ENCODE measurements at places on chromosomes 2 and 18. TPM values are rescaled to one million over a fixed set of nuclear protein-coding genes. Genes with fewer than 3 reads are reported as not detected.

DNA sequence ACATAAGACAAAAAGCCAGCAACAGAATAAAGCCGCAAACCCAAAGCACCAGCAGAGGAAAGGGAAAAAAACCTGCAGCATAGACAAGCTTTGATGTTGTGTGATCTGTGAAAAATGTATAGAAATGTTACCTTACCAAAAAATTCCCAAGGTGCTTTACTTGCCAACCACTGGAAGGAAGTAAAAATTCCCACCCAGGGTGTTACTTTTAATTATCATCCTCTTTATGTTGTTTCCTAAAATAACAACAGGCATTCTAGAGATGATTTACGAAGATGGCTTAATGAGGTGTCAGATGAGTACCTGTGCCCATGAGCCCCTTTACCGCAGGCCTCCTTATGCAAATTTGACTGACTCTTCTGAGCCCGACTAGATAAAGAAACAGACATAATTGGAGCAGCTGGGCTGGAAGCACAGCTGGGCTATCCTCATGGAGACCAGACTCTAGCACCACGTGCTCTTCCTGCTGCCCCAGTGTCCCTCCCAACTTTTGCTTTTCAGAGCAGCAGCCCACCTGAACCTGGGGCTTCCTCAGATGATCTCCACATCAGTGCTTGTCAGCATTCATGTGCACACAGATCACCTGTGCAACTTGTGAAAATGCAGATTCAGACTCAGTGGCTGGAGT is 41.5 kb downstream of the SRSF7 start:
- DNase-seq, result no peak

GRCh38 chr18:6221602-6222014 is 193.1 kb downstream of the L3MBTL4 start:
- no peak for DNase-seq

The XDH gene
- total RNA-seq, result 1.6 TPM

The ECEL1 gene
- not detected for total RNA-seq

DNA sequence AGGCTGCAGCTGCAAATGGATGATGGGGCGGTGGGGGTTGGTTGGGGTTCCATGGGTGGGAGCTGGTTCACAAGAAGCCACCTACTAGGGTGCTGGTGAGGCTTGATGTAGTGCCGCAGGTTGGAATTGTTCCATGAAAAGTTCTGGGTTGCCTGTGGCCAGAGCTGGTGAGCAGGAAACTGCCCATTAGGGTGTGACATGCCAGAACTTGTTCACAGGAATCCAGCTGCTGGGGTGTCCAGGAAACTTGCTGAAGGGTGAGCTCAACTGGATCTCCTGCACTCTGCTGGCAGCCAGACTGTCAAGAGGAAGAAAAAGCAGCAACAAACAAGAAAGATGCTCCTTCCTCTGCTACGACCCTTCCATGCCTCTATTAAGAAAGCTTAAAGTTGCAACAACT is 48.8 kb downstream of the MAP3K20 start:
- peak; percentile 34 for DNase-seq

DNA sequence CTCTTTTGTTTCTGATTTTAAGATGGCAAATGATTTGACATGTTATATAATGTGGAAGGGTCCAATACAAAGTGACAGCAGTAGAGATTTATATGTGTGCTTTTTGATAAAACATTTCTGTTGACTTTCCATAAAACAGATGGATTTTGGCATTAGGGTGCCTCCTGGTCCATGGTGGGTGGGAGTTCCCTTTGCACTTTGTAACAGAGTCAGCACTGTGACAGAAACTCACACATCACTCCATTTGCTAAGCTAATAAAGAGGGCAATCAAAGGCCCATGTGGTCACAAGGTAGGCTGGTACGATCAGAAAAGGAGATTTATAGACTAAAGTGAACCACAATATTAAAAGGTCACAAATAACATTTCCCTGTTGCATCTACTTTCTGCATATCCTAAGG is 93.3 kb upstream of the NT5C1B start:
- DNase-seq, result no peak

DNA sequence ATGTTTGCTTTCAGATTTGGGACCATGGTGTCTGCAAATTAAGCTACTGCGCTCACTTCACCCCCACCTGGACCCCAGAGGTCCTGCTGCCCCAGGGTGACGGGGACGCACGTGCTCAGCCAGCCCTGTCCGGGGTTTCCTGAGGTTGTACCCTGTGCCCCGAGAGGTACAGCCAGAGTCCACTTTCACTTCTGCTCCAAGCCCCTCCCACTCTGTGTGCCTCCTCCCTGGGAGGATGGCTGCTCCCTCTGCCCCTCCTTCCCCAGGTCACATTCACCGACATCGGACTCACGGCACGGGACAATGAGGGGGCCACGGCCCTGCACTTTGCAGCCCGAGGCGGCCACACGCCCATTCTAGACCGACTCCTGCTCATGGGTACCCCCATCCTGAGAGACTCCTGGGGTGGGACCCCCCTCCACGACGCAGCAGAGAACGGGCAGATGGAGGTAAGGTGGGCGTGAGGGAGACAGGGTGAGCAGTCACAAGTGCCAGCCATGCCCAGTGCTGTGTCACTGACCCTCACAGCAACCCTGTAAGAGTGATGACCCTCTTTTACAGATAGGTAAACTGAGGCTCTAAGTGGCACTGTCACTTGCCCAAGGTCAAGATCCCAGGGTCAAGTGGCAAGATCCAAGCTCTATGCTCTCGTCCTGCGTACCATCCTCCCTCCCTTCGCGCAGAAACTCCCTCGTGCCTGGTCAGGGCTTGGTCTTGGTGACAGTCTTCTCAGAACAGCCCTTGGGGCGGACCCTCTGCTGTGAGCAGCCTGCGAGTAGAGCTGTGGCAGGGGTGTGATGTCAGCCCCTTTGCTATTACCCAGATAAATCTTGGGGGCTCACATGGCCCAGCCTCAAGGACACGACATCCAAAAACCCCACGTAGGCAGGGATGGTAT is 7.6 kb downstream of the ESPNL start:
- DNase-seq, result no peak

- DNase-seq, result peak; percentile 73
These were observed 22.0 kb downstream of the FHL2 start for GRCh38 chr2:105376789-105377240.

The EN1 gene
- total RNA-seq, result not detected

DNA sequence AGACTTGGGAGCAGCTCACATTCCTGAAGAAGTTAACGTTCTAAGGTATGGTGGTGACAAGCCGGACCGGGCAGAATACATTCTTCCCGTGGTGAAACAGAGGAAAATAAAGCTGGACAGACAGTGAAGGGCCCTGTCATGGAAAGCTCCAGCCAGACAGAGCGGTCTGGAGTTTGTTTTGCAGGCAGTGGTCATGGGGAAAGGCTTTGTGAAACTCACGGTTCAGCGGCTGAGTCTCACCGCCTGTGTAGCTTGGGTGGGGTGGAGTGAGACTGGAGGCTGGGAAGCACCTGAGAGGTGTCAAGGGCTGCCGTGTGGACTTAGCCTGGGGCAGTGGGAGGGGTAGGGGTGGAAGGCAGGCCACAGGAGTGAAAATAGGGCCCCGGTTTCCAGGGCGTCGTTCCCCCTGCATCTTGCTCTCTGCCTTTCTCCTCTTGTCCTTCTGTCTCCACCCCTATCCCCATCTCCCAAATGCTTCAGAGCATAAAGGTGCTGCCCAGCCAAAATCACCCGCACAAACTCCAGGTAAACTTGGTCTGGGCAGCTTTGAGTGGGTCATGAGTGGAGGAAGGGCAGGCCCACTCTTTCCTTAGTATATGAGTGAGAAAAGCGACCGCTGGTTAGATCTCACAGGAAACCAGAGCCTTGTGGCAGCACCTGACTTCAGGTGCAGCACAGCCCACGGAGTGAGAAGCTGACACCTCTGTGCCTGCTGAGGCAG is 11.4 kb upstream of the SLC20A1 start:
- no peak for DNase-seq

DNA sequence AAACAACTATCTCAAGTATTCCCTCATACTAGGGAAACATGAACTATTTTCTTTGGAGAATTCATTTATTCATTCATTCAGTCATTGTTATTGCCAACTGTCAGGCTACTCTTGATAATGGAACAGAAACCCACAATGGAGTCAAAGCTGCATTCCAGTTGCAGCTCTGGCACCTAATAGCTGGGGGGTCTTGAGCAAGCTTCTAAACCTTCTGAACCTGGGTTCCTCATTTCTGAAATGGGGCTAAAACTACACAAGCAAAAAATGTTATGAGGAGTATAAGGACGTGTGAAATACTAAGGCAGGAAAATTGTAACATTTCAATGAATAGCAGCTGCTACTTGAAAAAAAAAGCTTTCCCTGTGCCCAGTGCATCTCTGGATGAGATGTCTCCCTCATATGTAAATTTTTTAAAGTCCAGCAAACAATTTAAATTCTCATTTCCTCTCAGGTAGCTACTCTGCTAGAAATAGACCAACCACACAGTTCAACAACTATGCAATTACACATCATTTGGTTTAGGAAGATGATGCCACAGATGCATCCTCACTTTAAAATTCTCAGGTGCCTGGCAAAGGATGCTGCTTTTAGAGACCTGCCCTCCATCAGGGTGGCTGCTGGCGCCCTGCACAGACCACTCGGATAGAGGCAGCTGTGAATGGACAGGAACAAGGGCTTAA is 38.5 kb downstream of the SPRED2 start:
- no peak for DNase-seq

DNA sequence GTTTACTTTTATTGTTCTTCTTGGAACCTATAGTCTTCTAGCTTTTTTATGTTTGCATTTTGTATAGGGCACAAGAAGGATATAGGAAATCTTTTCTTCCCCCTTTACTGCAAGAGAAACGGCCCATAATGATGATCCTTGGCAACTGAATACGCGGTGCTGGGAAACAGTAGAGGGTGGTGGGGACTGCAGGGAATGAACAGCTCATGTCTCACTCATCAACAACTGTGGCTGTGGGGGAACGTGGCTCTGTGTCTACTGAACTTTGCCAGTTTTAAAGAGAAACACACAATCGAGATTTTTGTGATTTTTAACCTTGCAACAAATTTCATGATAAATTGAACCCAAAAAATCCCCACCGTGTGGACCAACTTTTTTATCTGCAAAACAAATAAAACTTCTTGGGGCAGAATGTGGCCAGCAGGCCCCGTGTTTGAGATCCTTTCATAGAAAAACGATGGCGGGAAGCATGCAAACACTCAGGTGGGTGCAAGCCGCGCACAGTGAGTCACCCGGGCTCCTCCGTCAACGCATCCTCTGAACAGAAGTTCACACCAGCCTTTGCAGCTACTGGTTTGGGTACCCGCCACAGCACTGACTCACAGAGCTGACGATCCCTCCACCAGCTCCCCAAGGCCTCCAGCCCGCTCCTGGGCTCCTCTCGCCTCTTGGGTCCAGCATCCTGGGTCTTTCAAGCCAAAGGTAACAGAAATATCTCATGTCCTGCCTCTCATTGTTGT is 149.3 kb downstream of the COL6A3 start:
- DNase-seq, result peak; percentile 63

DNA sequence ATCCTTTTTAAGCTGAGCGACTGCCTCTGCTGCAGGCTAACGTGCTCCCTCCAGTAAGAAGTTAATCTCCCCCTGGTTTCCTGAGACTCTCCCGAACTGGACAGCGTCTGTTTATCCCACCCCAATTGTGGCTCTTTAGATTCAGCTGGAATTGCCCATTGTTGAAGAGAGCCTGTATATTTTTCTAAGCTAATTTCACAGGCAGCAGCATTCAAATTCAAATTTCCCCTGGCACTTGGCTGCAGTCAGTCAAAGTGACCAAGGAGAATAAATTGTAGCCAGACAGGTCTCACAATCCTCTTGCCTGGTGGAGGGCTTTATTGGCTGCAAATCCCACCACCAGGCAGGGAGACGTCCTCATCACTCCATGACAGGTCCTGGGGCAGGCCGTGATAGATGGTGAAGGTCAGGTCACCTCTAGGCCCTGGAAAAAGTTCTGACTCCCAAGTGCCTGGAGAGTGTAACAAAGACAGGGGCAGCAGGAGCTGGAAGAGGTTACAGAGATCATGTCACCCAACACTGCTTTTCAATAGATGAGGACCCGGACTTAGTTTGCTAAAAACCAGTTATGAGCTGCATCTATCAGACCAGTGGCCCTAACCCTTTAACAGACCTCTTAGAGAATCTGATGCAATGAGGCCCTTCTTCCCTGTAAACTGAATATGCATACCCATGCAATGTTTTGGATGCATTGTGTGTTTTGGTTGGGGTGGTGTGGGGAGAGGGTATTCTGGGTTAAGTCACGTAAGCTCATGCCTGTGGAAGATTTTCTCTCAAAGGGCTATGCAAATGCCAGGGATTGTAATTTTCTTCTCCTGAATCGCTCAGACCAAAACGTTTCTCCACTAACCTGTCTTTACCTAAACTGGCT is 32.3 kb upstream of the C18orf32 start:
- no peak for DNase-seq

- no peak for DNase-seq
These were observed 165.3 kb upstream of the TWIST2 start for GRCh38 chr2:238682536-238682935.

Measured in HFFc6 (cell line).